Activated CD4-positive, alpha-beta memory T cell treated with anti-CD3 and anti-CD28 coated beads, Interleukin-2, amount 10 ng/mL, durations not matched to agents 7 days and 5 days (primary cell): ENCODE measurements at places on chromosomes 13 and 19. TPM values are rescaled to one million over a fixed set of nuclear protein-coding genes. Genes with fewer than 3 reads are reported as not detected.
A peak's percentile ranks its signal among the peaks of the same experiment; 100 is the strongest.

Gene TTC9B
- total RNA-seq = not detected

Gene ATP4B
- total RNA-seq = not detected

Gene ZNF534
- total RNA-seq = not detected

Gene SELENOV
- not detected for total RNA-seq

DNA sequence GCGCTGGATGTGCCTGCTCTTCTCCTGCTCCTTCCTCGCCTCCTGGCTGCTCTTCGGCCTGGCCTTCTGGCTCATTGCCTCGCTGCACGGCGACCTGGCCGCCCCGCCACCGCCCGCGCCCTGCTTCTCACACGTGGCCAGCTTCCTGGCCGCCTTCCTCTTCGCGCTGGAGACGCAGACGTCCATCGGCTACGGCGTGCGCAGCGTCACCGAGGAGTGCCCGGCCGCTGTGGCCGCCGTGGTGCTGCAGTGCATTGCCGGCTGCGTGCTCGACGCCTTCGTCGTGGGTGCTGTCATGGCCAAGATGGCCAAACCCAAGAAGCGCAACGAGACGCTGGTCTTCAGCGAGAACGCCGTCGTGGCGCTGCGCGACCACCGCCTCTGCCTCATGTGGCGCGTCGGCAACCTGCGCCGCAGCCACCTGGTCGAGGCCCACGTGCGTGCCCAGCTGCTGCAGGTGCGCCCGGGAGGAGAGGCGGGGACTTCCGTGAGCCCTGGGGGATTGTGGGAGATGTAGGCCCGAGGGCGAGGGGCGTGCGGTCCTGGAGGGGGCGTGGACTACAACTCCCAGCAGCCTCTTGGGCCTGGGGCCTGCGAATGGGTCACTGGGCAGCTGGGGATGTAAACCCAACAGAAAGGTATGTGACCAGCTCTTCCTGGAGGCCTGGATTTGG is 6.7 kb downstream of the KCNJ14 start:
- DNase-seq = no peak

- peak; percentile 99 for DNase-seq
These were observed at the start of gene RAD23A for GRCh38 chr19:12945479-12946091. RAD23A (plus strand) TSS chr19:12945862; CDS start chr19:12945949, 87 bp downstream.

GRCh38 chr13:33263976-33264619 is 21.5 kb downstream of the STARD13 start:
- DNase-seq = no peak

DNA sequence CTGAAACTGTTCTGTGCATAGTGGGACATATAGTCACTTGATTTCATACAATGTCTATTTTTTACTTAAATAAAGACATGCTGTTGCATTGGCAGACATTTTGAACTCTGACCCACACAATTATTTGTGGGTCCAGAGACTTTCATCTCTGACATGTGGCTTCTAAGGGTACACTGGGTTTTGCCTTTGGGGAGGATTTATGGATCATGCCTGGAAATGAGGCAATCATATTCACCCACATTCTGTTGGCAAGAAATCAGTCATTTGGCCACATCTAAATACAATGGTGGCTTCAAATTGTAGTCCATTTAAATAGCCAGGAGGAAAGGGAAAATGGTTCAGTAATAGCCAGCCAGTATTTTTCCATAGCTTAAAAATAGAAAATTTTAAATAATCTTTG is 238.3 kb upstream of the KLF12 start:
- DNase-seq = no peak

DNA sequence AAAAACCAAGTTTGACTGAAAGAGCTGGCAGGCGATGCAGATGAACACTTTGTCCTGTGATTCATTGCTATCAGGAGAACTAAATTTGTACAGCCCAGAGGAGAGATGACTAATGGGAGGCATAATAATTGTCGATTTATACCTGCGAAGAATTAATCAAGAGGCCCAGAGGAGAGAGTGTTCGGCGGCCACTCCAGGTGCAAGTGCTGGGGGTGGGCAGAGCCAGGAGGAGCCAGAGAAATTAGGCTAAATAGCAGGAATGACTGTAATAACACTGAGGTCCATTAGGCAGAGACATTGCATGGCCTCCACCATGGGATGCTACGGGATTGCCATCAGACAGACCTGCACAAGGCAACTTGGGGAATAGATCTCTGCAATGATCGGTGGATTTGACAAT is 107.7 kb upstream of the UQCRFS1 start:
- DNase-seq = no peak

DNA sequence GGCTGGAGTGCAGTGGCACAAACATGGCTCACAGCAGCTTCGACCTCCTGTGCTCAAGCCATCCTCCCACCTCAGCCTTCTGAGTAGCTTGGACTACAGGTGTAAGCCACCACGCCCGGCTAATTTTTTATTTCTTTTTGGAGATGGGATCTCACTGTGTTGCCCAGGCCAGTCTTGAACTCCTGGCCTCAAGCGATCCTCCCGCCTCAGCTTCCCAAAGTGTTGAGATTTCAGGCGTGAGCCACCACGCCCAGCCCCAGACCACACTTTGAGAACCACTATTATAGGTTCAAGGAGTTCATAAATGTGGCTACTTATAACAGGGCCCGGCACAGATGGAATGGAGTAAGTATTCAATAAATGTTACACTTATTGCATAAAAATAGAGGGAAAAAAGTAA is 3.3 kb upstream of the SCN1B start:
- no peak for DNase-seq

DNA sequence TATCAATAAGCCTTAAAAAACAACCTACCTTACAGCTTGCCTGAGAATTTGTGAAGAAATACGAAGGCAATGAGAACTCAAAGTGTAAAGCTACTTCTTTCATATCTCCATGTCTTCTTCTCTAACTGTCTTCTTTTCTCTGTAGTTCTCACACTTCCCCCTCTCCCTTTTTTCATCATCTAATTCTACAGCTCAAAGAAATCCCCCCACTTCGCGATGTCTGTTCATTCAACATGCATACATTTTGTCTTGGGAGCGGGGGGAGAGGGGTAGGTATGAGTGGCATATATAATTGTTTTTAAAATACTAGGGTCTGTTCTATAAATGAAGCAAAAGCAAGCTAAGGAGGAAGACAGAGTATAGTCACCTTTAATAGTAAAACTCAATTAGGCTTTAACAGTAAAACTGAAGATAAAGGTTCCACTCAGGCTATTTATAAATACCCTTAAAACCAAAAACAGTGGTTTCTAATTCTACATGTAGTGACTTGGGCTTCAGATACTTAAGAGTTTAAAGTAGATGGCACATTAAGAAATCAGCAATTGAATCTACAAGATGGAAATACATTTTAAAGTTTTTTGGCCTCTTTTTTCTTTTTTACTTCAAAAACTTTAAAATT is 106.9 kb downstream of the KLF12 start:
- DNase-seq = no peak

GRCh38 chr19:29934781-29935180 is 7.3 kb upstream of the URI1 start:
- no peak for DNase-seq

DNA sequence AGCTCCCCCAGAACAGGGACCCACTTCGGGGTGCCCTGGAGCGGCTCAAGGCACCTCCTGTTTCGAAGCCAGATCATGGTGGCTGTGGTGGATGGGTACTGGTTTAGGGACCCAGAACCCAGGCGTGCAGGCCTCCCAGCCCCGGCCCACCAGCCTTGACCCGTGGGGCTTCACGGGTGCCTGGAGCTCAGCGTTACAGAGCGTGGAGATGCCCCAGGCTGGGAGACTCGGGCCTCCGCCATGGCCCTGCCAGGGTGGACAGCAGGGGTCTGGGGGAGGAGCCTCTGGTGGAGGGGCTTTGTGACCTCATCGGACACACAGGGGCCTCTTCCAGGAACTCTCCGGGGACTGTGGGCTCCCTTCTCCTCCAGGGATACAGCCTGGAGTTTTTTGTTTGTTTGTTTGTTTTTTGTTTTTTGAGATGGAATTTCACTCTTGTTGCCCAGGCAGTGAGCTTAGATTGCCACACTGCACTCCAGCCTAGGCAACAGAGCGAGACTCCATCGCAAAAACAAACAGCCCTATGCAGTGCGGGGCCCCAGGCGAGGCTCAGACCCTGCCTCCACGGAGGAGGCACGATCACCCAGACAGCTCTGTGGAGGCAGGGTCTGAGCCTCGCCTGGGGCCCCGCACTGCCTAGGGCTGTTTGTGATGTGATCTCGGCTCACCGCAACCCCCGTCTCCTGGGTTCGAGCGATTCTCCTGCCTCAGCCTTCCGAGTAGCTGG is at the start of gene GARIN5B:
Gene GARIN5B (minus strand): TSS at position 271 of the 727 bp plus-strand sequence. CDS start 194 bp downstream, at position 77.
- no peak for DNase-seq

DNA sequence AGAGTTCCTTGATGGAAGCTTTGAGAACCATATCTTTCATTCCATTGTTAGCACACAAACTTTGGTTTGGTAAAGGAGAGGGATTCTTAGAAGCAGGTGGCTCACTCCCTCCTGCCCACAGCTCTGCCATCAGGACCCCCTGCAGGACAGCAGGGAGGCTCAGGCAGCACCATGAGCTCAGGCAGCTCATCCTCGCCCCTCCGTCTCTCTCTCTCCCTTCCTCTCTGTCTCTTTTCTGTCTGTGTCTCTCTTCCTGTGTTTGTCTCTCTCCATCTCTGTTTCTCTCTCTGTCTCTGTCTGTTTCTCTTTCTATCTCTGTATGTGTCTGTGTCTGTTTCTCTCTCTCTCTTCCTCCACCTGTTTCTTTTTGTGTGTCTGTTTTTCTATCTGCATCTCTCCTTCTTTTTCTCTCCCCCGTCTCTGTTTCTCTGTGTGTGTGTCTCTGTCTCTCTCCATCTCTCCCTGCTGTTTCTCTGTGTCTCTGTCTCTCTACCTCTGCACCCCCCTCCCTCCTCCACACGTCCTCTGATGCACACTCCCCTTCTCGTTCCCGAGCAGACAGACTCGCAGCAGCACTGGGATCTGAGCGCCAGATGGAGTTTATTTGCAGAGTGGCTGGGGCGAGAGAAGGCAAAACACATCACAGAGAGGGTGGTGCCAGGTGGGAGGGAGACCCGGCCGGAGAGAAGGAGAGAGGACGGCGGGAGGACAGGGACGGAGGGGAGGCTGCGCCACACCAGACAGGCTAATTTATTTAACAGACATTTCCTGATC is 8.7 kb downstream of the SBK2 start:
- DNase-seq = no peak
